Skin of body (tissue), 3 donors: ENCODE measurements at places on chromosomes 5 and 9. TPM values are rescaled to one million over a fixed set of nuclear protein-coding genes. Genes with fewer than 3 reads are reported as not detected.

HAVCR2 gene
- total RNA-seq, result 8.1 TPM

SLC27A6 gene
- 10.1 TPM for total RNA-seq

ENHO gene
- 3.3 TPM for total RNA-seq

ZFP2 gene
- total RNA-seq, result 1.9 TPM

GLRA1 gene
- total RNA-seq, result not detected

ZNF782 gene
- 9.4 TPM for total RNA-seq

PRR16 gene
- total RNA-seq, result 12.4 TPM

BARHL1 gene
- total RNA-seq, result not detected

LHX3 gene
- total RNA-seq, result 0.10 TPM

PCA3 gene
- 0.20 TPM for total RNA-seq

SHISAL2B gene
- total RNA-seq, result not detected

INSL6 gene
- total RNA-seq, result not detected

PCDHGA7 gene
- total RNA-seq, result 3.5 TPM

RANBP17 gene
- 28.8 TPM for total RNA-seq

GNA14 gene
- 1.6 TPM for total RNA-seq

PPP3R2 gene
- total RNA-seq, result not detected

EDIL3 gene
- total RNA-seq, result 19.3 TPM

TRUB2 gene
- total RNA-seq, result 12.8 TPM

PCDHB11 gene
- total RNA-seq, result 3.5 TPM

SYK gene
- total RNA-seq, result 10.2 TPM

HSD17B3 gene
- 0.59 TPM for total RNA-seq

PCDHGA10 gene
- 4.9 TPM for total RNA-seq

FOXD4L3 gene
- total RNA-seq, result not detected

QRFP gene
- total RNA-seq, result not detected

SPATA24 gene
- total RNA-seq, result 3.5 TPM

FOXE1 gene
- 3.6 TPM for total RNA-seq

SPZ1 gene
- total RNA-seq, result not detected

TMEFF1 gene
- 4.7 TPM for total RNA-seq

SLC4A9 gene
- total RNA-seq, result not detected

TEX48 gene
- total RNA-seq, result not detected

BNC2 gene
- 30.8 TPM for total RNA-seq

LVRN gene
- 18.4 TPM for total RNA-seq

IL13 gene
- total RNA-seq, result 0.10 TPM

MAMDC4 gene
- 2.5 TPM for total RNA-seq

ASS1 gene
- total RNA-seq, result 126 TPM

HTR1A gene
- total RNA-seq, result not detected

NTRK2 gene
- total RNA-seq, result 35.3 TPM
